ENCODE measurements at places on chromosomes 4 and X.

DNA sequence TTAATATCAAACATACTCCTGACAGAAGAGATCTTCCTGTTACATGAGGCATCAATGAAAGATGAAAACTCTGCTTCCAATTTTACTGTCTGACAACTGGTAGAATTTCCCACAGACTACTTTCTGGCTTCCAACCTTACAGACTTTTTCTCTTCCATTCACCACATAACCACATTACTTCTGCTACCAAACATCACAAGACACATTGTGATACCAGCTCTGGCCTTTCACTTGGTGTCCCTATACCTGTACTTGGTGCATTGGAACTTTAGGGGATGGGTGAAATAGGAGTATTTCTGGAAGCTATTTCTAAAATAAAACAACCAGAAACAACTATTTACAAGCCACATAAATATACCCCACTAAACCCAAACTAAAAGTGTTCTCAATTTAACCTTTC, 20.5 kb downstream of the AMTN start:
- no peak for DNase-seq

DNA sequence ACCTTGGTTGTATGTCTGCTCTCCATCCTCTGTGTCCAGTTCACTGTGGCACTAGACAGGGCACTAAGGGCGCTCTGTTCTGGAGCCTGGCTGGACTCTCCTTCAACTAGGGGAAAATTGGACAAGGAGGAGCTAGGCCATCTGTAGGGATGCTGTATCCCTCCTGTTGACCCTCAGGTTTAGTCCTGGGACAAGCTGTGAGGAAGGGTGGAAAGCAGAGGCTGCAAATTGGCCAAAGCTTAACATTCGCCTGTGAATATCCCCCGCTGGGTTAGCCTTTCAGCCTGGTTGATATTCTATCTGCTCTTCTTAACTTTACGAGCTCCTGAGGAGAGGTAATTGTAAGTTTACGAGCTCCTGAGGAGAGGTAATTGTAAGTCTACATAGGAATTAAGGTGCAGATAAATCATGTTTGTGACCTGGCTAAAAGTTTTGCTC, 64.4 kb upstream of the ENPEP start:
- no peak for DNase-seq

DNA sequence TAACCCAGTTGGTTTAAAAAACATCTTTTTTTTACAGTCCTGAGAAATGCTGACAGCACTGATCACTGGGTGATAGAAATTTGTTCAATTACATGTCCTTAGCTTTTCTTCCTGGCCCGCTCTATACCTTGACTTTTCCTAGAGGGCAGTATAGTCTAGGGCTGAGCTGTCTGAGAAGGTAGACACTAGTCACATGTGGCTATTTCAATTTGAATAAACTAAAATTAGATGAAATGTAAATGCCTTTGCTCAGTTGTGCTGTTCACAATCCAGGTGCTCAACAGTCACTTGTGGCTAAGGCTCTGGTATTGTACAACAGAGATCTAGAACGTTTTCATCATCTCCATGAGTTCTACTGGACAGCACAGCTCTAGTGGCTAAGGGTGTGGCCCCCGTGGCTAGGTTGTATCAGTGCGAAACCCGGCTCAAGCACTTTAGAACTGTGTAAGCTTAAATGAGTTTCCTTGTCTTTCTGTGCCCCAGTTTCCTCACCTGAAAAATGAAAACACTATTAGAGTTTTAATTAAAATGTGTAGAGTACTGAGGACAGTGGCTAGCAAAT, 111.6 kb upstream of the WDR17 start:
- no peak for DNase-seq

DNA sequence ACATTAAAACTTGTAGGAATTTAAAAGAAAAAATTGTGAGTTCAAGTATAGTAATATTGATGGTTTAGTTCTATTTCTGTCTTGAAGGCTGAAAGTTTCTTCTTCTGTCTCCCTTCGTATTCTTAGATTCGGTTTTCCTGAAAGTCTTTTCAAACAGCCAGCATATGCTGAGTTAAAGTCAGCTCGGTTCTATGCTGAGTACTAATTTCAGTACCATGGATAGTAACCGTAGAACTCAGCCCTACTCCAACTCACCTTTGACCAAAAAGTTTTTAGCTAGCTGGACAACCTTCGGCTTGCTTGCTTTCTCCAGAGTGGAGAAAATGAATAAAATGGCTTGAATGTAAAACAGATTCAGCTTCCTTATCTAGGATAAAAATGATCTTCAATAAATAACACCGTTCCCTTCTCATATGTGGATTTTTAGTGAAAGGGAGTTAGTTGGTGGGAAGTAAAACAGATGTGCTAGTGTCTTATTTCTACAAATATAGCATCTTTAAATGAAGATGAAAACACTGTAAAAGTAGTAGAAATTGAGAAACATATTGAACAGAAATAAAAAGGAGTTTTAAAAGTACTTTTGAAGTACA, 5.2 kb downstream of the POU4F2 start:
- no peak for DNase-seq

- DNase-seq: peak; percentile 9
These were observed at the start of gene OPHN1 for GRCh38 chrX:68433155-68433980. Gene OPHN1 (minus strand): TSS chrX:68433495. CDS start chrX:68433020, 475 bp downstream.

GRCh38 chr4:188930822-188931221, 791.6 kb downstream of the TRIML1 start:
- DNase-seq: no peak

DNA sequence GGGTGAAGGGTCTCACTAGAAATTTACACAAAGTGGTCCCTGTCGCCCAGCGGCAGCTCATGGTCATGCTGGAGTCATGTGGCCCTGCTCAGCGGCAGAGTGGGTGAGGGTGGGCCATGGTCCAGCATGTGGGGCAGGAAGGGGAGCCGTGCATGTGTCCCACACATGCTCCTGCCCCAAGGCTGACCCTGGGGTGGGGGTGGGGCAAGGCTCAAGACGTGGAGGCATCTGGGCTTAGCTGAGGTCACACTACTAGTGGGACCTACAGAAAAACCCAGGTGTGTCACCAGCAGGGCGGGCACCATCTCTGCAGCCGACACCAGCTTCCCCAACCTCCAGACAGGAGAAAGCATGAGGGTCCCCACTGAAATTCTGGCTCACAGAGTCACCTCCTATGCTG, 42.4 kb downstream of the EVC start:
- no peak for DNase-seq

- no peak for DNase-seq
These were observed 138.9 kb downstream of the EVC2 start for GRCh38 chr4:5569451-5569850.

GRCh38 chr4:15675356-15675755, 6.3 kb upstream of the FAM200B start:
- DNase-seq: no peak

GRCh38 chr4:147328756-147329446, 152.0 kb upstream of the EDNRA start:
- DNase-seq: no peak

- DNase-seq: no peak
These were observed 417.6 kb upstream of the MAOA start for GRCh38 chrX:43238461-43238945.

- DNase-seq: no peak
These were observed 9.0 kb downstream of the FAM193A start for GRCh38 chr4:2545321-2546013.

DNA sequence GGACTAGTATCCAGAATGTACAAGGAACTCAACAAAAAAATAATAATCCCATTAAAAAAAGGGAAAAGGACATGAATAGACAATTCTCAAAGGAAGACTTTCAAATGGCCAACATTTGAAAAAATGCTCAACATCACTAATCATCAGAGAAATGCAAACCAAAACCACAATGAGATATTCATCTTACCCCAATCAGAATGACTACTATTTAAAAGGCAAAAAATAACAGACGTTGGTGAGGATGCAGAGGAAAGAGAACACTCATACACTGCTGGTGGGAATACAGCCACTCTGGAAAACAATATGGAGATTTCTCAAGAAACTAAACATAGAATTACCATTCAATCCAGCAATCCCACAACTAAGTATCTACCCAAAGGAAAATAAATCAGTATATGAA, 133.1 kb downstream of the KDR start:
- no peak for DNase-seq

GRCh38 chr4:163470391-163470790, 3.2 kb downstream of the TKTL2 start:
- no peak for DNase-seq

- no peak for DNase-seq
These were observed 10.9 kb upstream of the DDX3X start for GRCh38 chrX:41322821-41323603.

GRCh38 chrX:110304371-110304770, 13.5 kb downstream of the AMMECR1 start:
- no peak for DNase-seq

GRCh38 chrX:103624111-103624510, 4.7 kb upstream of the TCEAL1 start:
- DNase-seq: no peak

DNA sequence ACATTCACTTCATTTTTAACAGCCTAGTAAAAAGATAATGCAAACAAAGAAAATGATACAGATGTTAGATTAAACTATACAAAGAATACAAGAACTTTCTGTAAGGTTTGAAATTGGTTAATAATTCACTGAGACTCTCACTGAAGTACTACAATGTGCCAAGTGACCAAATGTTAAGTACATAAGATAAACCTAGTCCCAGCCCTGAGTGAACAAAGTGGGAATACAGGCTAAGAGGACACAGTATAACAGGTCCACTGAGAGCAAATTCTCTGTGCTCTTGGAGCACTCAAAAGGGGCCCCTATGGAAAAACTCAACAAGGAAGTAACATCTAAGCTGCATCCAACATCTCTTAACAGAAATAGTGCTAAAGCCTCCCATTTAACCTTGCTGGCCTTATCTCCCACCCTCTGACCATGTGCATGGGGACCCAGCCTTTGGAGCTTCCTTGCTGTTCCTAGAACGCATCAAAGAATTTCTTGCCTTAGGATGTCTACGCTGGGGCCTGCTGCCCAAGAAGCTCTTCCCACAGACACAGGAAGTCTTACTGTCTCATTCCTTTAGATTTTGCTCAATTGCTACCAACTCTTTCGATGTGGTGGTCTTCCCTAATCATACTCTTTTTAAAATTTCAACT, 113.4 kb downstream of the ZAR1 start:
- DNase-seq: no peak

- DNase-seq: no peak
These were observed 12.0 kb downstream of the CYP4V2 start for GRCh38 chr4:186203406-186203805.

DNA sequence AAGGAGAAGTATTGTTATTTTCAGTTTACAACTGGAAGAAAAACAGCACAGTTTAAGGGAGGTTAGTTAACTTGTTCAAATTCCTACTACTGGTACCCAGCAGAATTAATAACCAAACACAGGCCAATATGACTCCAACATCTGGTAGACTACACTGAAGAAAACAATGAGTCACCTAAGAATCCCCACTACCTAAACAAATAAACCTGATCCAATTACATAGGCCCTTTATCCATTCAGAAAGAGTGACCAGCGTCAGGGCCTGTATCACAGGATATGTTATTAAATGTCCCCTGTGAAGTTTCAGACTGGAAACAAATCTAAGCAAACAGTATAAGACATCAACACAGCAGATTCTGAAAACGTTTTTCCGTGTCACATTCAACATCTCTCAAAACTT, 492.5 kb upstream of the INTU start:
- DNase-seq: no peak

DNA sequence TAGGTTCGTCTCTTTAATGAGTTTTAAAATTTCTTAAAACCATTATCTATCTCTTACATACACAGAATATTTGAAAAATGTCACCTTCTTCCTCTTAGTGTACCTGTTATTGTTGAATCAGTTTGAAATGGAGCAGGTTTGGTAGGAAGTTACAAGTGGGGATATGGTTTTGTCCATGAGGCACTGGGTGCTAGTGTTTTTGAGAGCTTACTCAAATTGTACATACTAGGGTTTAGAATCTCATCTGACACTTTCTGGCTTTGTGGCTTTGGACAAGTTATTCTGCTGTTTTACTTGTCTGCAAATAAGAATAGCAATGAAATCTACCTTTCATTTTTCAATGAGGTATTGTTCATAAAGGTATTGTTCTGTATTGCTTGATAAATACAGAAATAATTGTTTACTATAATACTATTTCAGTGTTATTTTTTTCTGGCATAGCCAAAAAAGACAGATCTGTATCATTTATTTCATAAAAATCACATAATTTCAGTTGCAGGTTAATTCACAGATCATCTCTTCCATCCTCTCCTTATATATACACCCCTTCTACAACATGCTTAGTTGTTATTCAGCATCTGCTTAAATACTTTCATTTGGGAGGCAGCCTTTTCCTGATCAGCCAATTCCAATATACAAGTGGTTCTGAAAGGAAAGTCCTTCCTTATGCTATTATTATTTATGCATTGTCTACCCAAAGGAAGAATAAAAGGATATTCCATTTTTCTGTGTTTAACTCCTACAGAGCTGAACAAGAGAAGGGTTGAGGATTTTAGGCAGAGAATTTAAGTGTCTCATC, 13.3 kb downstream of the NCAPG start:
- no peak for DNase-seq

GRCh38 chr4:76407440-76408119, 13.4 kb downstream of the CCDC158 start:
- DNase-seq: no peak

DNA sequence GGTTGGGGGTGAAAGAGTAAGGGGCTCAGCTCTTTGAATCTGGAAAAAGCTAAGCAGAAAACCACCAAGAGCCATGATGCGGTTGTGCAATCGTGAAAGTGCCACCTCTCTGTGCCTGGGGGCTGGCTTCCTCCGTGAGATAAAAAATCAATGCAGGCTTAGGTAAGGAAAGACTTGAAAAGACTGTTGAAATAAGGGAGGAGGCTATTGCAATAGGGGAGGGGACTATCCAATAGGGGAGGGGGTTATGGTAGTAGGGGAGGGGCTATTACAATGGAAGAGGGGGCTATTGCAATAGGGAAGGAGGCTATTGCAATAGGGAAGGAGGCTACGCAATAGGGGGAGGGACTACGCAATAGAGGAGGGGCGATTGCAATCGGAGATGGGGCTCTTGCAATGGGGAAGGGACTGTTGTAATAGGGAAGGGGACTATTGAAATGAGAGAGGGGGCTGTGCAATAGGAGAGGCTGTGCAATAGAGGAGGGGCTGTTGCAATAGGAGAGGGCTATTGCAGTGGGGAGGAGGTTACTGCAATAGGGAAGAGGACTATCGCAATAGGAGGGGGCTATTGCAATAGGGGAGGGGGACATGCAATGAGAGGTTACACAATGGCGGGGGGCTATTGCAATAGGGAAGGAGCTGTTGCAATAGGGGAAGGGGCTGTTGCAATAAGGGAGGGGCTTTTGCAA, 162.3 kb upstream of the PSAPL1 start:
- no peak for DNase-seq

DNA sequence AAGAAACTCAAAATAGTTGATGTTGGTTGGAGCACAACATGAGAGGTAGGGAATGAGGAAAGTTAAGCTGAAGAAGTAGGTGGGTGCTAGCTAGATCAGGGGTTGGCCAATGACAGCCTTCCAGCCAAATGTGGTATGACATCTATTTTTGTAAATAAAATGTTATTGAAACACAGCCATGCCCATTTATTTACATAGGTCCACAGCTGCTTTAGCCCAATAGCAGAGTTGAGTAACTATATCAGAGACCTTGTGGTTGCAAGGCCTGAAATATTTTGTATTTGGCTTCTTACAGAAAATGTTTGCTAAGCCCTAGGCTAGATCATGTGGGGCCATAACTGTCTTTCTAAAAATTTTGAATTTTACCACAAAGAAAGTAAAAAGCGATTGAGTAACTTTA, 234.9 kb upstream of the CTSO start:
- no peak for DNase-seq

- no peak for DNase-seq
These were observed 194.0 kb downstream of the COX18 start for GRCh38 chr4:72875545-72875944.
